Vagina (tissue), 2 donors: ENCODE measurements at places on chromosomes 5 and 9.
A peak's percentile ranks its signal among the peaks of the same experiment; 100 is the strongest.

GRCh38 chr5:43422143-43422542, 10.0 kb upstream of the CCL28 start:
- no peak for DNase-seq

DNA sequence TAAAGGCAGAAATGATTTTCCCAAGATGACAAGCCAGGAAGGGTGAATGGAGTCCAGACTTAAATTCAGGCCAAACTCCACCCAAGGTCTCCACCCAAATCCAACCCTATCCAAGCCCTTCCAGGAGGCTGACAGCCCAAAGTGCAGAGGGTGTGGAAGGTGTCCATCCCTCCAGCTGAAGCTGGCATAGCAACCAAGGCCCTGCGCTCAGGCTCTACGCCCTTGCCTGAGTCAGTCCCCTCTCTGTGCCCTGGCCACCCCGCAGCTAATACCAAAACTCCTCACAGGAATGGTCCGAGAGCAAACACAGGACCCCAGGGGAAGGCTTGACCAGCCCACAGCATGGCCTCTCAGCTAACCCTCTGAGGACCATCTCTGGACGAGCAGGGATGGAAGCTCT, 2.1 kb downstream of the SEPTIN8 start:
- no peak for DNase-seq

- no peak for DNase-seq
These were observed 25.2 kb downstream of the KDM4C start for GRCh38 chr9:6782981-6783380.

DNA sequence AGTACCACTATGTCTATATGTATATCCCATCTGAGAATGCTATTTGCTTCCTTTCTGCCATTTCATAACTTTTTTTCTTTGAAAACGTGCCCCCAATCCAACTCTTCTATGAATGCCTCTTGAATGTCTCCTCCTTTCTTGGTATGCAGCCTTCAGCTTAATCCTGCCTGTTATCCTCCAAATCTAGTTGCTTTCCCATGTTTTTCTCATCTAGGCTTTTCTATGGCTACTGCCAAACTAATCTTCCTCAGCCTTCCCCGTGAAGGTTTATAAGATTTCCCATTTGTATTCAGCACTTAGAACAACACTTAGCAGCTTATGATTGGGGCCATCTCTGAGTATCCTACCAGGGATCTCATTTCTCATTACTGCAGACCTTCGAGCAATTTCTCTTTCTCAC, 2.5 kb downstream of the TGFBR1 start:
- no peak for DNase-seq

- no peak for DNase-seq
These were observed 65.9 kb downstream of the NSG2 start for GRCh38 chr5:174111287-174111973.

DNA sequence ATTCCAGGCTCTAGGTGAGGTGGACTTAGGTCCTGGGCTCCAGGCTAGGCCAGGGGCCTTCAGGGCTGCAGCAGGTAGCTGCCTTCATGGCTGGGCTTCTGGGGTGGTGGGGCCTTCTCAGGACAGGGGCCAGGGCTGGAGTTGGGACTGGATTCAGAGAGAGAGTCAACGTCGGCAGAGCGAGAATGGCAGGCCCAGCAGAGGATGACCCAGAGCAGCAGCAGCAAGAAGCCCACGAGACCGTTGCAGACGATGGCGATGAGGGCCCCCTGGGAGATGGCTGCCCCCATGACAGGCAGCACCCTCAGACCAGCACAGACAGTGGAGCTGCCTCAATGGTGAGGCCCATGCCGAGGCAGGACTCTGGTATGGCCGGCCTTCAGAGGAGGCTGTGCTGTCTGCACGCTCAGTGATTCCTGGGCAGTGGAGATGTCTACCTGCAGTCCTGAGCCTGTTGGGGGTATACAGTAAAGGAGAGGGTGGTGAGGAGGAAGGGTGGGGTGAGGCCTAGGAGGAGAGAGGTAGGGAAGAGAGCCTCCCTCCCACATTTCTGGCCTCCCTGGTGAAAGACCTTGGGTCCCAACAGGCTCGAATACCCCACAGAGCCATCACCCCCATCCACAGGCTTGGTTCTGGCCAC, 1.3 kb downstream of the ENHO start:
- DNase-seq: no peak

DNA sequence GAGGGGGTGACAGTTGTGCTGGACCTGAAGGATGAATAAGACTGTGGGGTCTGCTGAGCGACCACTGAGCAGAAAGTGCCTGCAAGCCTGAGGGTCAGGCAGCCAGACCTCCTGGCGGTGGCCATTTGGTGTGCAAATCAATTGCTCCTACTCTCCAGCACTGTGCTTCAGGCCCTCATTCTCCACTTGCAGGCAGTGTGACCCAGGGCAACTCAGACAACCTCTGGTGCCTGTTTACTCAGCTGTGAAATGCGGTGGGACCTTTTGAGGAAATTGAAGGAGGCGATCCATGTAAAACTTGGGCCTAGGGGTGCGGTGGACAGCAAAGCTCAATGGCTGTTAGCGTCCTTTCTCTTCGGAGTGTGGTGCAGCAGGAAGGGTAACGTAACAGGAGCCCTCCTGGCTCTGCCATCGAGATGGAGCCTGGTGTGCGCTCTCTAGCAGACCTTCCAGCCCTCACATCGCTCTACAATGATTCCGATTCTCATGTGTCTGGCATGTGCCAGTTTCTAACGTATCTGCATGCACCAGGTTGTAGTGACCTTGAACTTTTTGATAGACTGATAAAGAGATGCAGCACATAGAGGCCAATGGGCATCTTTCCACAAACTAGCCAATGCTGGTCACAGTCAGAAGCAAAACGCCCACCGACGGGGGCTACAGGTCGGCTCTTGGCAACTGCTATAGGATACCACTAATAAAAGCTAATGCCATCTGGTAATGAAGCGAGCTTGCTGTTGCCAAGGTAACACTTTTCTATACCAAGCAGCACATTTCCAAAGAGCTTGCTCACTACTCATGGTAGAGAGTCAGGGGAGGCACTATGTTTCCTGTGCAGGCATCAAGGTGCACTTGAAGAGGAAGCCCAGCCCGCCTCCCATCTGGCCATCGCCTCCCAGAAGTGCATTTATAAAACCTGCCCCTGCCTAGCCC, 159.7 kb upstream of the RAPGEF1 start:
- DNase-seq: no peak

GRCh38 chr9:19386502-19387044, 6.5 kb upstream of the RPS6 start:
- DNase-seq: no peak

- no peak for DNase-seq
These were observed 90.8 kb downstream of the HACD4 start for GRCh38 chr9:20940447-20941173.

DNA sequence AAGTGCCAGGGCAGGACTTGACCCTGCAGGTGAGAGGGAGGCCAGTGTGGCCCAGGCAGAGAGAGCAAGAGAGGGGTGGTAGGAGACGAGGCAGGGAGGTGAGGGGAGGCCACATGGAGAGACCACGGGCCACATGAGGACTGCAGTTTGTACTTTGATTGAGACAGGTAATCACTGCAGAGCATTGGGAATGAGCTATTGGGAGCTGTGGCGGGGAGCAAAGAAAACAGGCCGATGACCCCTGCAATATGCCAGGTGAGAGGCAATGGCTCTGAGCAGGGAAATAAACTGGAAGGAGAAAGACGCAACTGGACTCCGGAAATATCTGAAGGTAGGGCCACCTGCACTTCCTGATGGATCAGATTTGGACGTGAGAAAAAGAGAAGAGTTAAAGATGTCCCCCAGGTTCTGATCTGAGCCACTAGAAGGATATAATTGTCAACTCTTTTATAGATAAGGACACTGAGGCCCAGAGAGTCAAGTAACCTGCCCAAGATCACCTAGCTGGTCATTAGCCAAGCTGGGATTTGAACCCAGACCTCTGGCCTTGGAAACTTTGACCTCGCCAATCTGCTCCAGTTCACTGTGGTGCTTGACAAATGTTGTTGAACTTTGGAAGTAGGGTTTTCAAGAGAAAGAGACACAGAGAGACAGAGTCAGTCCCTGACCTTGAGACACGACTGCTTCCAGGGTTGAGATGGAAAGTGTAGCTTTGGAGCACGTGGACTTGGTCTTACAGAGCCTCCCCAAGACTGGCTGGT, 42.3 kb downstream of the DUSP1 start:
- DNase-seq: no peak

DNA sequence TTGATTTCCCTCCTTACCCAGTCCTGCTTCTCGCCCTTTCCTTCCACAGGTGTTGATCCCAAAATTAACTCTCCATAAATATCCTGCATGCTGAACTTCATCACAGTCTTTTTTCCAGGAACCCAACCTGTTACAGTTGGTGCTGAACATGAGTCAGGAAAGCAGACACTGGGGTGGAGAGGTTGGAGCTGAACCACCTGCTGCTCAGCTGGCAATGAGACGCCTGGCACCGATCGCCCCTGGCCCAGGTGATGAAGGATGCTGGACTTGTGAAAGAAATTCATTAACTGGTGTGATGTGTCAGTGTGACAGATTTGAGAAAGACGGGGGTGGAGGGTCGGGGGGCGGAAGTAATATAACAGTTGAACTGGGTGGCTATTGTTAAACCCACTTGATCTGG, 30.6 kb downstream of the CPLX2 start:
- DNase-seq: no peak

GRCh38 chr9:113164536-113165300, 13.9 kb downstream of the SLC31A2 start:
- DNase-seq: no peak

DNA sequence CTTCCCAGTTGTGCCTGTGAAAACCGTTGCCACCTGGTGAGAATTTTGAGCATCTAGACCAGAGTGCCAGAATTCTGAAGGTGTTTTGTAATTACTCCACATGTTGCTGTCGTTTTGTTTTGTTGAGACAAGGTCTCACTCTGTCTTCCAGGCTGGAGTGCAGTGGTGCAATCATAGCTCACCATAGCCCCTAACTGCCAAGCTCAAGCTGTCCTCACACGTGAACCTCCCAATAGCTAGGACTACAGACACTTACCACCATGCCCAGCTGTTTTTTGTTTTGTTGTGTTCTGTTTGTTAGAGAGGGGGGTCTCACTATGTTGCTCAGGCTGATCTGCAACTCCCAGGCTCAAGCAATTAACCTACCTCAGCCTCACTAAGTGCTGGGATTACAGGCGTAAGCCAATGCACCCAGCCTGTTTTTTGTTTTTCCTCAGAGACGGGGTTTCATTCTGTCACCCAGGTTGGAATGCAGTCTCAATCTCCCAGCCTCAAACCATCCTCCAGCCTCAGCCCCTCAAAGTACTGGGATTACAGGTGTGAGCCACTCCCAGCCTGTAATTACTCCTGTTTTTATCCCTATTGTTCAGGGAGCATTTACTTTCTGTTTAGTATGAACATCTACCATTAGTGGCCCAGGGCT, 121.1 kb upstream of the DMRT1 start:
- DNase-seq: no peak

- DNase-seq: peak; percentile 97
These were observed 260.3 kb upstream of the KLF4 start for GRCh38 chr9:107749787-107750444.

DNA sequence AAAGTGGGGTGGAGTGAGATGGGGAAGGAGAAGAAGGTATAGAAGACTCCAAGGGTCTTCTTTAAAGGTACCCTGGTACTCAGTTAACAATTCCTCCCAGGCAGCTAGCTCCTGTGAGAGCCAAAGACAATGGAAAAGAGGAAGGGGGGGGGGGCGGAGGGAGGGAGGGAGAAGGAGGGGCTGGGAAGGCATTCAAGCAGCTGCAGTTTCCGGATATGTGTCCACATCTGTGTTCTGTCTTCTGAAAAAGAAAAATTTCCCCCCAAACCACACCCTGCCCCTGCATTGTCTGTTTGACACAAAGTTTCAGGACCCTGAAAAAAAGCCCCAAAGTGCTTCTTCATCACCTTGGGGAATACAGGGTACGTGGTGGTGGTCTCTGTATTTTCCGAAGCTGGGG, 11.1 kb downstream of the SPRY4 start:
- DNase-seq: no peak

- no peak for DNase-seq
These were observed 14.2 kb downstream of the COL5A1 start for GRCh38 chr9:134655586-134656333.

GRCh38 chr5:76224898-76225297, 141.7 kb downstream of the SV2C start:
- no peak for DNase-seq

GRCh38 chr9:131169563-131170240, 44.3 kb downstream of the NUP214 start:
- no peak for DNase-seq

DNA sequence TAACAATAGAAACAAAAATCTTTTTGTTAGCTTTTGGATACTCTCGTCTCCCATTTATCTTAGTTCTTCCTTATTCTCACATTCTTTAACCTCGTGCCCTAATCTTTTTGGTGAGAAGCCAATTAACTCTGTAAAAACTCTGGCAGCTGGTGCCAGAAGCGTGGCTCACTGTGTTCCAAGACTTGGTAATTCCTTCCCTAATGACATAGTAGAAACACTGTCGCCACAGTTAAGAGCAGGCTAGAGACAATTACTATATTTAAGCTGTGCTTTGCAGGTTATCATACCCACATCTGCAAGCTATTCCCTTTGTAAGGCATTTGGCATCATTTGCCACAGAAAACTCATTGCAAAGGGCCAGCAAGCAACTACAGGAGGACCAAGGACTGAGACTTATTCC, 160.9 kb upstream of the PIK3R1 start:
- DNase-seq: no peak

GRCh38 chr9:95193480-95193879, 124.0 kb downstream of the FANCC start:
- DNase-seq: no peak

DNA sequence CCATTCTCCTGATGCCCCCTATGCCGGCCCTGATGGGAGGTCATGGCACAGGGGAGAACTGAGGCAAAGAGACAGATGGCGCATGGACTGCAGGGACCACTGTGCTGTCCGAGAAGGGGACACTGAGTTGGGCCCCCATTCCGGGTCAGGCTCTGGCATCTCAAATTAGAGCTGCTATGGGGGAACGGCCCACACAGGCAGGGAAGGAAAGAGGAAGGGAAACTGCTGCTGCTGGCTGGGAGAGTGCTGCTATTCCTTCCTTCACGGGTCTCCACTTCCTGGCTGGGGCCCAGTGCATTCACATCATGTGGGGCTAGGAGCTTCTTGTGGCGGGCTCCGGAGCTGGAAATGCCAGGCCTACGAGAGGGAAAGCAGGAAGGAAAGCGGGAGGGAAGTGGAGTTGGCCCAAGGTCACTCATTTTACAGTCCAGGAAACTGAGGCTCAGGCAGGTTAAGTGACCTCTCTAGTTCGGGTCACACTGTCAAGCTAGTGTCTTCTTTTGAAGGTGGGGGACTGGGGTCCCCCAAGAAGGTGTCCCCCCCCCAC, 1.3 kb upstream of the CARD19 start:
- no peak for DNase-seq

GRCh38 chr9:87095951-87096350, 148.6 kb upstream of the GAS1 start:
- no peak for DNase-seq

GRCh38 chr5:43063721-43064171, 23.6 kb upstream of the ANXA2R start:
- no peak for DNase-seq
